ENCODE measurements at places on chromosomes 1 and 21.

DNA sequence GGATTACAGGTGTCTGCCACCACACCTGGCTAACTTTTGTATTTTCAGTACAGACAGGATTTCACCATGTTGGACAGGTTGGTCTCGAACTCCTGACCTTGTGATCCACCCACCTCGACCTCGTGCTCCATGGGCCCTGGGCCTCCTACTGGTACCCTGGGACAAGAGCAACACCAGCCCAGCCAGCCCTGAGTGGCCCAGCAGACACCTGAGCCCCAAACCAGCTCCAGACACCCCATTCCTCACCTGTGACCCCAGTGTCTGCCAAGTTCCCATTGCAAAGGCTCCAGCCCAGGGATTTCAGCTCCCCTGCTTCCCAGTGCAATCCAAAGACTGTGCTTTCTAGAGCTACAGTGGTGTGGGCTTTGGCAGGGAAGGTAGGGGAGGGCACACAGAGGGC lies 14.6 kb downstream of the MEF2D start:
- no peak for DNase-seq

GRCh38 chr1:246146804-246147523 lies 360.1 kb downstream of the SMYD3 start:
- no peak for DNase-seq

DNA sequence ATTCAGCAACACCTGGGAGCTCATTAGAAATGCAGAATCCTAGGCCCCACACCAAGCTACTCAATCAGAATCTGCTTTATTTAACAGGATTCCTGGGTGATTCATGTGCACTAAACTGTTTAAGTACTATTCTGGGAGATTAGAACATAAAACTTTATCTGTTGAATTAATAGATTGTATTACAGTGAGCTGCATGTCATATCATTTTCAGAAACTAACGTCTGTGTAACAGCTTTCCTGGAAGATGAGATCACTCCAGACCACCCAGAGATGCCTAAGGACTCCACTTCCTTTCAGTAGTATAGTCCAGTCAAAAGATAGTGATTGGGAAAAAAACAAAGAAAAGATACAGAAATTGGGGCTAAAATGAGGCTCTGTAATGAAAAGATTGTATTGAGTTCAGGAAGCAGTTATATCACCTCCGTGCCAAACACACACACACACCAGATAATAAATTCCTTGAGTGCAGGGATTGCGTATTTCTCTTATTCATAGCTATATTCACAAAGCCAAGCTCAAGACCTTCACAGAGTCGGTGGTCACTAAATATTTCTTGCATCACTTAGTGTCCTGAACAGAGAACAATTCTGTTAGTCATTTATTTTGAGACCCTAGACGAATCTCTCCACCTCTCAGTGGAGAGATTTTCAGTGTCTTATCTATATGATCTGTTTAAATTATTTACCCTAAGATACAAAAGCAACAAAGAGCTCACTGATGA lies 178.2 kb downstream of the DSCAM start:
- DNase-seq: no peak

- no peak for DNase-seq
Observed at GRCh38 chr1:100387657-100388350, 35.5 kb downstream of the CDC14A start.

- no peak for DNase-seq
Observed at GRCh38 chr1:162389021-162389818, 7.7 kb downstream of the C1orf226 start.

GRCh38 chr1:209405183-209405814 lies 178.2 kb upstream of the CAMK1G start:
- DNase-seq: no peak

GRCh38 chr1:243713470-243714186 lies 136.4 kb downstream of the AKT3 start:
- DNase-seq: no peak

- DNase-seq: no peak
Observed at GRCh38 chr1:177466286-177466685, 295.5 kb downstream of the BRINP2 start.

DNA sequence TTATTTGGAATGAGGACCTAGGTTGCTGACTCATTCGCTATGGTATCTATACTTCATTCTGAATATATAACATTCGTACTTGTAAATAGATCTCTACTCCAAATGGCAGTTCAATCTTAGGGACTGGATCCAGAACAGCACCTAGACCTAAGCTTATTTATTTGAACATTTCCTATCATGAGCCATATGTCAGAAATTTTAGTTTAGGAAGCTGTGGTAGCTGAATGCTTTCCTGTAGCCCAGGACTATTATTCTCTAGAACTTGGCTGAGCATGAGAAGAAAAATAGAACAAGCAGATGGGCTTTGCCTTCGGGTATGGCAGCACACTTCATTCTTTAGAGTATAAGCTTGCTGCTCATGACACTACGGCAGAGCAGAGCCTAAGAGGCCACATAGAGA lies 1114.4 kb upstream of the B3GALT2 start:
- no peak for DNase-seq

- DNase-seq: no peak
Observed at GRCh38 chr1:107821340-107821739, 143.6 kb downstream of the VAV3 start.

- no peak for DNase-seq
Observed at GRCh38 chr1:83626603-83627002, 372.3 kb downstream of the TTLL7 start.

GRCh38 chr21:37855647-37856625 lies 60.3 kb downstream of the KCNJ6 start:
- no peak for DNase-seq

GRCh38 chr1:220369511-220369910 lies 97.3 kb upstream of the RAB3GAP2 start:
- no peak for DNase-seq

GRCh38 chr21:42304556-42305454 lies 10.4 kb downstream of the TFF3 start:
- DNase-seq: no peak

Data from stimulated activated CD4-positive, alpha-beta T cell treated with anti-CD3 and anti-CD28 coated beads, Interleukin-1b, Interleukin-23, amount 100 ng/mL, for 1 hour (primary cell).